ENCODE measurements at places on chromosomes 6 and 20.

DNA sequence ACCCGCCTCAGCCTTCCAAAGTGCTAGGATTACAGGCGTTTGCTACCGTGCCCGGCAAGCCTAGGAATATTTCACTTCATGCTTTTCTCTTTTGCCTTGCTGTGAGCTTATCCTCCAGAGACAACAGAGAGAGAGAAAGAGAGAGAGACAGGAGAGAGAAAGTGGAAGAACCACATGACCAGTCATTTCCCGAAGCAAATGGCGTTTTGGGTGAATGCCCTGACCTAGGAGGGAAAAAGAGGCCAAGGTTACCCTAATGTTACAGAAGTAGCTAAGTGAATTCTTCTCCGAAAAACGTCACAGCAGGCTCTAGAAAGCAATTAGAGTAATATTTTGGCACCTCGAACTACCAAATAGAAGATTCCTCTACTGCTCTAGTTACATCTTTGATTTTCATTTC lies 9.1 kb downstream of the SGK1 start:
- DNase-seq: no peak

DNA sequence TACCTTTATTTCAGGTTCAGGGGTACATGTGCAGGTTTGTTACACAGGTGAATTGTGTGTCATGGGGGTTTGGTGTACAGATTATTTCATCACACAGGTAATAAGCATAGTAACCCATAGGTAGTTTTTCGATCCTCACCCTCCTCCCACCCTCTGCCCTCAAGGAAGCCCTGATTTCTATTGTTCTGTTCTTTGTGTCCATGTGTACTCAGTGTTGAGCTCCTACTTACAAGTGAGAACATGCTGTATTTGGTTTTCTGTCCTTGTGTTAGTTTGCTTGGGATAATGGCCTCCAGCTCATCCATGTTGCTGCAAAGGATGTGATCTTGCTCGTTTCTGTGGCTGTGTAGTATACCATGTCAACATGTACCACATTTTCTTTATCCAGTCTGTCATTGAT lies 66.0 kb downstream of the STK4 start:
- no peak for DNase-seq

GRCh38 chr6:142900227-142900971 lies 44.6 kb downstream of the HIVEP2 start:
- no peak for DNase-seq

- DNase-seq: no peak
These were observed 46.0 kb upstream of the HINT3 start for GRCh38 chr6:125910527-125910926.

GRCh38 chr6:120876931-120877330 lies 457.3 kb downstream of the TBC1D32 start:
- no peak for DNase-seq

- peak; percentile 27 for DNase-seq
These were observed 101.4 kb downstream of the SLX4IP start for GRCh38 chr20:10536531-10536930.

GRCh38 chr6:18359237-18359885 lies 27.8 kb upstream of the RNF144B start:
- no peak for DNase-seq

DNA sequence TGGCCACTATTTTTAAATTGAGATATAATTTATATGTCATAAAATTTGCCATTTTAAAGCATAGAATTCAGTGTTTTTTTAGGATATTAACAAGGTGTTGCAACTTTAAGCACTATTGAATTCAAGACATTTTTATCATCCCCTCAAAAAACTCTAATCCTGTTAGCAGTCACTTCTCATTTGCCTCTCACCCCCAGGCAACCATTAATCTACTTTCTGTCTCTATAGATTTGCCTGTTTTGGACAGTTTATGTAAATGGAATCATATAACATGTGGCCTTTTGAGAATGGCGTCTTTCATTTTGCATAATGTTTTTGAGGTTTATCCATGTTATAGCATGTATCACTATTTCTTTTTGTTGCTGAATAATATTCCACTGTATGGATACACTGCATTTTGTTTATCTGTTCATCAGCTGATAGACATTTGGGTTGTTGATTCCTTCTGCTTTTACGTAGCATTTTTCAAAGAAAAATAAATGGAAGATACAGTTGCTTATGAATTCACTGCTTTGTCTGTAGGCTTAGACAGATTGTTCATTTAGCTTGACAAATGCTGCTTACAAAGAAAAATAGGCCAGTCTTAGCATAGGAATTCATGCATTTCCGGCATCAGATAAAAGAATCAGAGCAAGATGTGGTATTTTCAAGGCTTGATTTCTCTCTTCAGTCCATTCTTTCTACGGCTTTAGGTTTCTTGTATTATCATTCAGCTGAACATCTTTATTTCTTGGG lies 52.9 kb downstream of the STK4 start:
- DNase-seq: no peak

DNA sequence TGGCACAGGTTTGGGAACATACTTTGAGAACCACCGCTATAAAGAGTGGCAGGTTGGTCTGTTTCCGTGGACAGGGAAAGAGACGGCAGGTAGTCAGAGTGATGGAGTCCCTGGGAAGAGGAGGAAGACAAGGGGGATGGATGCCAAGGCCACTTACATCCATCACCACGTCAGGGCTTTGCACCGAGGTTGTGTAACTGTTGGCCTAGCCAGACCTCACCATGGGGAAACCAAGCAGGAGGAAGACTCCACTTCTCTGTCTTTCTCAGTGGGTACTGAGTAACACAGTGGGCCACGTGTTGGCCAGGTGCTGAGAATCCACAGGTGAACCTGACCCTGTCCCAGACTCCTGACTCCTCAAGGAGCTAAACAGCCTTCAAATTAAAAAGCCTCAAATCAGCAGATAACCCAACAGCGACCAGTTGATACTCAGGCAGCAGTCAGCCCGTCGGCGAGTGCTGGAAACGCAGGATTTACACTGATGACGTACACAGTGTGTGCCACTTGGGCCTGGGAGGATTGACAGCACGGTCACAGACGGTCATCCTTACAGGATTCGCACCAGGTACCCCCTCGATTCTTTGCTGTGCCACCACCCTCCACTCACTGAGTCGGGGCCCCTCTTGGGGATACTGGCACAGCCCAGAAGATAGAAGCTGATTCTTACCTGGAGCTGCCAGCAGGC lies 134.6 kb upstream of the SNX9 start:
- DNase-seq: no peak

DNA sequence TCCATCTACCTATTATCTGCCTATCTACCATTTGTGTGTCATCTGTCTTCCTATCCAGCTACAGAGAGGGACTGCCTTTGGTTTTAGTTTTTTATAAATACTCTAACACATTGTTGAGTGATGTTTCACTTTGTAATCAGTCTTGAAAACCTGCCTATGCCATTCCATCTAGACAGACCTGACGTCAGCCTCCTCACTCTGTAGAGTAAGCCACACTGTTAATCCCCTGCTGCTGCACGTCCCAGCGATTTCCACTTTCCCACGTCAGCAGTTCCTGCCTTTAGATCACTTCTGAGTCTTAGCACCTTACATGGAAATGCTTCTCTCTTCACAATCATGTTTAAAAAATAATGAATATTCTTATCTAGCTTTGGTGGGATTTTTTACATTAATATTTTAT lies 54.8 kb downstream of the PLG start:
- DNase-seq: no peak

DNA sequence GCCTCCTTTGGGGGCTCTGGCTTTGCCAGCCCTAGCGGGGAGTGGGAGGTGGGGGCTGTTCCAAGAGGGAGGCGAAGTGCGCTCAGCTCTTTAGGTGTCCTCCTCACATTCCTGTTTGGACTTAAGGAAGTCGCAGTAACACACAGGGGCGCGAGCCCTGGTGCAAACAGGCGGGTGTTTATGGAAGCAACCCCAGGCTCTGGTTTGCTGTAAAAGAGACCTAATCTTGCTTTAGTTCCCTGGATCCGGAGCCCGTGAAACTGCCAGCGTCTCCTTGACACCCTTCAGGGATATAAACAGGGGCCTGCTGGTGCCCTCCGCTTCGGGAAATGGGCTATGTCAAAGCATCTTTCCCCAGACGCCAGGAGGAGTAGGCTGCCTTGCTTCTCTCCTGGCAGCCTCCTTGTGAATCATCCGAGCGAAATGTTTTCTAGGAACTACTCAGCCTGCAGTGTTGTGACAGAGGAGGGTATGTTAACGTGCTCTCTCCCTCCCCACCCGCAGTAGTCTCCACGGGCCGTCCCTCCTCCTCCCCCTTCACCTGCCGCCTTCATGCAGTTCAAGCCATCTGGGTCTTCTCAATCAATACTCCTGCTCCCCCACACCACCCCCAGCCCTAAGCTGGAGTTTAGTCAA lies 168.0 kb upstream of the LRFN2 start:
- DNase-seq: peak; percentile 11

All from neural progenitor cell (in vitro differentiated cells).